ENCODE measurements at places on chromosomes 11 and 22.
A peak's percentile ranks its signal among the peaks of the same experiment; 100 is the strongest.

DNA sequence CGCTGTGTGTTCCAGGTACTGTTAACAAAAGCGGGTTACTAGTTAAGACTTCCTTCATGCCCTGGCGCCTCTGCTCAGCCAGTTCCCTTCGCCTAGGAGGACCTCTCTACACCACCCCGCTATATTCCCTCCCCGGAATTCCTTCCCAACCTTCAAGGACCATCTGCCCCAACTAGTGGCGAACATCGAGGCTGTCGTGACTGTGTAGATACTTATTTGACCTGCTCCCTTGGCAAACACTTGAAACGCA lies 450 bp upstream of the BCL2L13 start:
- no peak for DNase-seq

GRCh38 chr22:26592421-26592891 lies 2.5 kb upstream of the TPST2 start:
- no peak for DNase-seq

DNA sequence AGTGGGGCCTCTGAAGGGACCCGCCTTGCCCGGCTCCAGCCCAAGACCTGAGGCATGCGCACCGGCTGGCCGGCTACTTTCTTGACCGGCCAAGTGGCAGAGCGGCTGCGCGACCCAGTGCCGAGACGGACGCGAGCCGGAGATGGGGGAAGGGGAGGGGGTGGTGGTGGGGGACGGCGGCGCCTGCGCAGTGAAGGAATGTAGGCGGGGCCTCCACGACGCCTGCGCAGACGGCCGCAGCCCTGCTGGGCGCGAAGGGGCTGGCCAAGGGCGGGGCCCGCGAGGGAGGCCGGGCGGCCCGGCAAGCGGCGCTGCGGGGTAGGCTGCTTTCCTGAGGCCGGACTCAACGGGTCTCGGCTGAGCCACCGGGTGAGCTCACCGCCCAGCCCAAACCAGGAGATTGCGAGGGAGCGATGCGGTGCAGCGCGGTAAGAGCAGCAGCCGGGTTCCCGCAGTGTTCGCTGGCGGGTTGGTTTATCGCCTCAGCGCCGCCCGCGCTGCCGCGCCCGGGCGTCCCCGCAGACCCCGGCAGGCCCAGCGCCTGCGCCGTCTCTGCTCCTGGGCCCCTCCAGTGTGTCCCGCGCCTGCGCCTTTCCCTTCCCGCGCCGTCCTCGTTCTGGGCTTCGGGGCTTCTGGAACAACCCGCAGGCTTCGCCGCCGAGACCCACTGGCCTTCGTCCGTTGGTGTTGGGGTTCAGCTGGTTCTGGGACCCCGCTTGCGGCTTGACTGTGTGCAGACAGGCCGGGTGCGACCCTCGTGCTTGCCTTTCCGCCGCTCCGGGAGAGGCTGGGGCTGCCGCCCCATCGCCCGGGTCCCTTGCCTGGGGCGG lies at the start of gene SPECC1L:
Gene SPECC1L, plus strand, starts transcription at position 276 of the 830 bp plus-strand sequence. CDS start 31,401 bp downstream, outside the sequence.
- DNase-seq: peak; percentile 79

DNA sequence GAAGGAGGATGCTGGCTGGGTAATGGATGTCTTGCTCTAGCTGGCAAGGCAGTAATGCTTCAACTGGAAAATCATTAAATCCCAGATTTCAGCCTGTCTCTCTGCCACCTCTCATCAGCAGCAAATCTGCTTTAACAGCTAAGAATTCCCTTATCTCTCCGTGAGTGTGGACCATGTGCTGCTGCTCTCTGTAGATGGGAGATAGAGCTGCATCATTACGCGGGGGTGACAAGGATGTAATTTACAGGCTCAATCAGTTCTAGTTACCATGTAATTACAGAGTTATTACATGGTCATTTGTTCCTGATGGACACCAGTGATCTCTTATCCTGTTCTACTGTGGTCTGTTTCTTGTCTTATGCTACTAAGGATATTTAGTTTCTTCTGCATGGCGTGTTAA lies 665.4 kb downstream of the NTM start:
- DNase-seq: no peak

DNA sequence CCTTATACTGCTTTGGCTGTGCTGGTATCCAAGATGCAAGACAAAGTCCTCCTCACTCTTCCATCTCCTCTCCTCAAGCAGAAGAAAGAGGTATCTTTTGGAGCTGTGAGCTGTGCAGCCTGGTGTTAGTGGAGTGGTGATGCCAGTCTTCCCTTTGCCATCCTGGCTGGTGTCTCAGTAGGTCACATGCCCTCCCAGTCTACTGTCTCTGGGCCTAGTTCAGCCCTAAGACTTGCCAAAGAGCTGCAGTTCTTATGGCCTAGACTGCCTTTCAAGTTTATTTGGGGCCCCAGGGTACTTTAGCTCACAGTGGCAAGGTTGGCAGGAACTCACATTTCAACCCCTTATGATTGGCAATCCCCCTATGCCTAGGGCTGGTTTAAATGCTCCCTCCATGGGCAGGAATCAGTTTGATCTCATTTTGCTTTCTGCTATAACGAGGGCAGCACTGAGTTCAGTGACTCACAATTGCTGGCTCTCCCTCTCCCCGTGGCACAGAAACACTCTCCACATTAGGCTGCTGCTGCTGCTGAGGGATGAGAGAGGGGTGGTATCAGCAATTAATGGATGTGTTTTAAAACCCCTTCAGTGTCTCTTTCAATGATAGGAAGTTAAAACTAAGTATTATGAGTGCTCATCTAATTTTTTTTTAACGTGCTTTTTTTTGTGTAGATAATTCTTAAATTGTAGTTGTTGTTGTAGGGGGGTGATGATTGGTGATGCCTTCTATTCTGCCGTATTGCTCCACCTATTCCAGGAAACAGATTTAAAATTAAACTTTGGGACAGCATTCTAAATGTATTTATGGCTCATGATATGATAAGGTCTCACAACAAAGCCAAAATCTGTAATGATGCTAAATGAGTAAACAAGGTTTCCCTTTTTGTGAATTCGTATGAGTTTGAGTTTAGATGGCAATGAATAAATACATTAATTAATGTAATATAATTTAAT lies 1295.0 kb downstream of the JRKL start:
- DNase-seq: no peak

DNA sequence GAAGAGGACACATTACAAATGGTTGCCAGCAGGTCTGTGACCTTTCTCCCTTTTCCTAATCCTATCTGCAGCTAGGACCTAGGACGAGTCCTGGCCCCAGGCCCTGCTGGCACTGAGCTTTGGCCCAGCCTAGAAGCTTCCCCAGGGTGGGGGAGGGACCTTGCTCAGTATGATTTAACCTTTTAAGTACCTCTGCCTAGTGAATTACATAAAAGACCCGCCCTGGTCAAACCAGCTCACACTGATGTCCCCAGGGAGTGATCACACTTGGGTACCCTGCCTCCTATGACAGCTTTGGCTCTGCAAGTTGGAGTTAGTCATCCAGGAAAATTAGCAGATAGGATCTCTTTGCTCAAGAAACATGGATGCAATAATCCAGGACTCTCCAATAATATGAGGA lies 21.9 kb downstream of the ASCC2 start:
- no peak for DNase-seq

- DNase-seq: no peak
These were observed 38.0 kb downstream of the IGF2 start for GRCh38 chr11:2101171-2101675.

DNA sequence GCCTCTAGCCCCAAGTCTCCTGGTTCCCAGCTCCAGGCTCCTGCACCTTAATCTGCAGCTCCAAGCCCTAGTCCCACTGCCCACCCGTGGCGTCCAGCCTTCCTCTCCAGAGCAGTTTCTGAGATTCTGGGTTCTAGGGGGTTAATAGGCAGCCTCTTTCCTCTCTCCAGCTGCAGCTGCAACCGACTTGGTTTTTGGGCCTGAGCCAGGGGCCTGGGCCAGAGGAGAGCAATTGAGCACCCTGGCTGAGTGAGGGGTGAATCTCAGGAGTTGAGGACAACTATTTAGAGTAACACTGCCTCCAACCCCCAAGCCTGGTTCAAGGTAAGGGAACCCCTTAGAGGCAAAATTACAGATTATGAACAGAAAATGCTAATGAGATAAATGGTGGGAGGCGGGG lies 9.0 kb upstream of the CHRM1 start:
- no peak for DNase-seq

DNA sequence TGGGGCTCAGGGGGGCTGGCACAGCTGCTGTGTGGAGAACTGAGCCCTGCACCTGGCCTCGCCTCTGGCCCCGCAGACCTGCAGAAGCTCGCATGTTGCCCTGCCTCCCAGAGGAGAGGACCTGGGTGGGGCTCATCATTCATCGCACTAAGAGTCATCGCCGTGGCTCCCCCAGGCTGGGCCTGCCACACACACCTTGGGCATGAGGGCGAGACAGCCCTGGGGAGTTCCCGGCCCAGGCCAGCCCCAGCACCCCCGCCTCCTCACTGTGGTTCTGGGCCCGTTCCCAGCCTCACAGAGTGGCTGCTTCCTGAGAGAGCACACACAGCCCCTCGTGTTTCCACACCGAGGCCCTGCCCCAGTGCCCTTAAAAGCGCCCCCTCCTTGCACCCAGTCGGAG lies 694.6 kb downstream of the TBC1D22A start:
- no peak for DNase-seq

- no peak for DNase-seq
These were observed 29.9 kb downstream of the FAM181B start for GRCh38 chr11:82703796-82704195.

DNA sequence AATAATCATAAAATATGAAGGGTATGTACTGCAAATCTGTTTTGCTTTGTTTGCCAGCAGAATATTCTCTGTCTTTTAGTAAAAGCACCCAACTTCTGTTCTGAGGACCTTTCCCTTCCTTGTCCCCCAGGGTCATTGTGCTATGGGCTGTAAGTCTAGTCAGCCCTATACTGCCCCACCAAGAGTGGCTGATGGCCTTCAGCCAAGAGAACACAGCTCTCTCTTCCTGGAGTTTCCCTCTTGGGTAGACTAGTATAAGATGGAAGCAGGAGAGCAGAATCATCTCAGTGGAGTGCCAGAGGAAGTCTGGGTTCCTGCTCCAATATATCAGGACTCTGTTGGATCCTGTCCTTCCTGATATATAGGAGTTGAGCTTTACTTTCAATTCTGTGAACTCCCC lies 29.0 kb downstream of the MMP13 start:
- DNase-seq: no peak

GRCh38 chr11:105738986-105739795 lies 129.3 kb downstream of the GRIA4 start:
- no peak for DNase-seq

- no peak for DNase-seq
These were observed 78.0 kb upstream of the CTSC start for GRCh38 chr11:88415495-88415894.

DNA sequence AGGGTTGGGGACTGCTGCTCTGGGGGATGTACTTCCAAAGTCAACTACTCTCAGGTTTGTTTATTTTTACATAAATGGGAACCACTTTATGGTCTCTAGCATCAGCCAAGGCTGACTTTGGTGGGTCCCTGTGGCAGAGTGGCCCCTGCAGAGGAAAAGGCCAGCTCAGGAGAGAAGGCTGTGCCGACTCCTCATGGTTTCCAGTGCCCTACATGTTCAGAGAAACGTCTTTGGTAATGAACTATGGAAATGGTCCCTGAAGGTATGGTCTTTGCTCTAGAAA lies 3.0 kb upstream of the ZDHHC8 start:
- DNase-seq: no peak

GRCh38 chr11:129372609-129373488 lies 2.8 kb upstream of the BARX2 start:
- DNase-seq: no peak

- DNase-seq: no peak
These were observed 2.4 kb downstream of the PIM3 start for GRCh38 chr22:49962751-49963646.
